ENCODE measurements at places on chromosomes 6 and 20.

DNA sequence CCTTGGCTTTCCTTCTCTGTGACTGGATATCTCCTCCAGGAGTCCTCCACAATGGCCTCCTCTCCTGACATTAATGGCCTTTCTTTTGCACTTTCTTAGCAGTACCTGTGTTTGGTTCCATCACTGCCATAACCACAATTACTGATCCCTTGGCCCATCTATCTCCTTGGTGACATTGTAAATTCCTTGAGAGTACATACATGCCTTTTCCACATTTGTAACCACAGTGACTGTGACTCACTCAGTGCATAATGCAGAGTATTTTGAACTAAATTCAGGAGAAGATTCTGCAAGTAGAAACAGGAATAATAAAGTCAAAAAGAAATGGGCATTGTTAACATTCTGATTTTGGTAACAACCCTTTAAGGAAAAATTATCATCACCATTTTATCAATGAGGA, 197.2 kb upstream of the SOX4 start:
- DNase-seq: no peak

DNA sequence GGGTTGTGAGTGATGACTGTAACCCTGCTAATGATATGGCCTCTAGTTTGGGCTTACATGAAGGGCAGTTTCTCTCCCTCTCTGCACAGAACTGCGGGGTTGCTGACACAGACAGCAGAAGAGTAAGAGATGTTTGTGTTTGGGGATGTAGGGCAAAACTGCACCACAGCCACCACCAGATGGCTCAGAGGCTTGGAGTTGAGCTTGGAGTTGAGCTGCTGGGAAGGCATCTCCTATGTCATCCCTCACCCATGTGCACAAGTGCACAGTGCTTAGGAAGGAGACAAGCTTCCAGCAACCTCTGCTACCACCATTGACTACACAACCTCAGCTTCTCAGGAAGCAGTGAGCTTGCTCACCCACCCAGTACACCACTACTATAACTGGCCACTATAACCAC, 303.9 kb upstream of the DEFB112 start:
- DNase-seq: no peak

GRCh38 chr6:137722749-137723272, 144.2 kb upstream of the TNFAIP3 start:
- DNase-seq: no peak

- DNase-seq: no peak
Measured at GRCh38 chr6:164825386-164825785, 484.0 kb downstream of the C6orf118 start.

GRCh38 chr6:30886897-30887255, 2.6 kb downstream of the DDR1 start:
- no peak for DNase-seq

DNA sequence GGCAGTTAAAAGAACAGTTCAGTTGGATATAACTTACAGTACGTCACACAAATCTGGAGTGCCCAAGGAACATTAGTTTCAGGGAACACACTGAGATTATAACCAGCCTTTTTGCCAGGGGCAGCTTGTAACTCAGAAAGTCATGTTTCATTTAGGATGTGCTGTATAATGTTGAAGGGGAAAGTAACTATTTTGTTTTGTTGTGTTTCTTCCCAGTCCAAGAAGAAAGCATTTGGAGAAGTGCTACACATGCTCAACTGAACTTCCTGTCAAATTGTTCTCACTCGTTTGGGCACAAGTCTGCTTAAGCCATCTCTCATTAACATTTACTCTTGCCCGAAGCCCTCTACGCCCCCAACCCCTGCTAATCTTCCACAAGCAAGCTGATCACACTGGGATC, 157.9 kb downstream of the BTBD9 start:
- DNase-seq: no peak

DNA sequence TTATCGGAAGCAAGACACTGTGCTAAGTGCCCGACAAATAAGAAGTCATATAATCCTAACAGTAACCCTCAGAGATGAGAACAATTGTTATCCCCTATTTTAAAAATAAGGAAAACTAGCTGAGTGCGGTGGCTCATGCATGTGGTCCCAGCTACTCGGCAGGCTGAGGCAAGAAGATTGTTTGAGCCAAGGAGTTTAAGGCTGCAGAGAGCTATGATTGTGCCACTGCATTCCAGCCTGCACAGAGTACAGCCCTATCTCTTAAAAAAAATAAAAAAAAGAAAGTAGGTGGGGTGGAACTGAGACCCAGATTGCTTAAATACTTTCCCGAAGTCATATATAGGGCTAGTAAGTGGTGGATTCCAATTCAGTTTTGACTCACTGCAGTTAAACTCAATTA, 84.7 kb downstream of the UST start:
- DNase-seq: no peak

GRCh38 chr20:5918856-5919625, 31.3 kb downstream of the TRMT6 start:
- DNase-seq: no peak

DNA sequence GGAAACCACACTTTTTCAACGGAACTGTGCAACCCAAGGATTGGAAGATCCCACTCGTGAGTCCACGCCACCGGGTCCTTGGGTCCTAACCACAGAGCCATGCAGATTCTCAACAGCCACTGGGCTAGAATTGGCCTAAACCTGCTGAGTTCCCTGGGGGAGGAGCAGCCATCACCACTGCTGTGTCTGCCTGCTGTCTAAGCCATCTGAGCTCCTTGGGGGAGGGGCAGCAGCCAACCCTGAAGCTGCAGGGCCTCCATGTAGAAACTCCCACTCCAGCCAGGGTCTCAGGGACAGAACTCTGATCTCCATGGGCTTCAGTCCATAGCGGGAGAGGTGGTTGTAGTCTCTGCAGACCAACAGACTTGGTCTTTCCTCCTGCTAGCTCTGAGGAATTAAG, 154.6 kb upstream of the VGLL2 start:
- no peak for DNase-seq

- DNase-seq: no peak
Measured at GRCh38 chr6:82080767-82081166, 166.8 kb downstream of the IBTK start.

DNA sequence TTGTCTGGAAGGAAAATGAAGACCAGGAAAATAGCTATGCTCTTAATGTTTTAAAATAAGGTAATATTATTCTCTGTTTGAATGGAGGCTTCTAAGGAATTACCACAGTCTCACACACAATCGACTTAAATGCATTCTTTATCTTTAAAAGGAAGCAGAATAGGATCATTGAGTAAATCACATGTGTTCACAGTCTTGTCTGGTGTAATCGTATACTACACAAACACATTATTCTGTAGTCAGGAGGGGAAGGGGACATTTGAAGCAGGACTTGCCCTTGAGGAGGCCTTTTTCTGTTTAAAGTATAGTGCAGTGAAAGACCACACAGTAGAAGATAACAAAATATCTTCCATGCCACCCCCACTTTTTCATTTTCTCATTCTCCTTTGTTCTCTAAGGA, 20.6 kb upstream of the REV3L start:
- no peak for DNase-seq

GRCh38 chr6:118893064-118893806, 717 bp upstream of the ASF1A start:
- DNase-seq: no peak

- no peak for DNase-seq
Measured at GRCh38 chr6:69795469-69796072, 1.2 kb downstream of the LMBRD1 start.

DNA sequence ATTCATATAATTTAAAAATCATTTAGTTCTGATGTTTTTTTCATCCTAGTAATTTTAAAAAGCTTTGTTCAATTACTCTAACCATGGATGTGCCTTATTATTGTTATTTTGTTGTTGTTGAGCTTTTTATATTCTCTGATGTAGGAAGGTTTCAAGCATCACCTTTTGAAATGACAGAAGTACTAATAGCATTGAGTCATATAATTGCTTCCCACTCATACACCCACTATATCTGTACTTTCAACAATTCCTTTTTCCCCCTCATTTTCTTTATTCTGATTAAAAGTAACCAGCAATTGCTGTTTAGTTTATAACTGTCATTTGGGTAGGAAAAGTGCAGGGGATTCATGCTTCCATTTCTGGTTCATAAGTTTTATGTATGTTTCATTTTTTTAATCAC, 38.6 kb downstream of the DNAH8 start:
- no peak for DNase-seq

GRCh38 chr6:39053016-39053624, 4.5 kb downstream of the GLP1R start:
- no peak for DNase-seq

GRCh38 chr20:53865901-53866793, 204.2 kb downstream of the BCAS1 start:
- DNase-seq: no peak

DNA sequence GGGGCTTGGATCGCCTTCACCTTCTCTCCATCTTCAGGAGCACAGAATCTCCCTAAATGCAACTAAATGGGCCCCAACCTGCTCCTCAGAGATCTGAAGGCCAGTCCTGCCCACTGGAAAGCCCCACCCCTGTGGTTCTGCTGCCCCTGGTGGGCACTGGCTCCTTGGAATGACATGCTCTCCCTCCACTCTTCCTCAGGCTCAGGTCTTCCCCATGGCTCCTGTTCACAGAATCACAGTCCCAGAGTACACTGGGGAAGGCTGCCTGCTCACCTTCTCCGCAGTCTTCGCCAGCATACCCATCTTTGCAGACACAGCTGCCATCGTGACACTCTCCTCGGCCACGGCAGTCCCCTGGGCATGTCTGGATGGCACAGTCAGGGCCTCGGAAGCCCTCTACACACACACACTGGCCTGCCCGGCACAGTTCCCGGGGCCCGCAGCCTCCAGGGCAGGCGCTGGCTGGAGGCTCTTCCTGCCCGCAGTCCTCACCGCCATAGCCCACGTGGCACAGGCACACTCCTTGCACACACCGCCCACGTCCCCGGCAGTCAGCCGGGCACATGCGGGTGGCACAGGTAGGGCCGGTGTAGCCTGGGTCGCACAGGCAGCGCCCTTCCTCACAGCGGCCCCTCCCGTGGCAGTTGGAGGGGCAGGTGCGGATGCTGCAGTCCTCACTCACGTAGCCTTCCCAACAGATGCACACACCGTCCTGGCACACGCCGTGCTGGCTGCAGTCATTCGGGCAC, 13.6 kb downstream of the TNXB start:
- no peak for DNase-seq

GRCh38 chr6:100023798-100024197, 29.8 kb upstream of the MCHR2 start:
- DNase-seq: no peak

- no peak for DNase-seq
Measured at GRCh38 chr6:138885156-138885819, 89.4 kb downstream of the ECT2L start.

GRCh38 chr20:24633026-24633425, 163.6 kb downstream of the SYNDIG1 start:
- DNase-seq: no peak

- DNase-seq: no peak
Measured at GRCh38 chr6:106103728-106104109, 17.6 kb downstream of the PRDM1 start.

DNA sequence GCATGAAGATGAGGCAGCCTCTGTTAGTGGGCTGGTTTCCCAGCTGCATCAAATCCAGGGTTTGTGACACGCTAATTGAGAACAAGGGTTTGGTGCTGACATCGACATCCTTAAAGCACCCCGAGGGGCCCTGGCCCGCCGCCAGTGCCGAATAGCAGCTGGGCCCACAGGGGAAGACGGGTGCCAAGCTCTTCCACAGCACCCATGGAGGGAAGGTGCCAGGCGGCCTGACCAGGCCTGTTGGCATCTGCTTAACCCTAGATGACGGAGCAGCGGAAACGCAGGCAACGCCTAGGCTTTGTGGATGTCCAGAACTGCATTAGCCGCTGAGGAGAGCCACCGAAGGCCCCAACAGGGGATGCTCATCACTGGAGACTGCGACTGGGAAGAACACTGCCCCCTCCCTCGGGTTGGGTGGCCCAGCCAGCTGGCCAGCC, 16.0 kb downstream of the UQCC2 start:
- DNase-seq: no peak

GRCh38 chr6:135121434-135121833, 59.7 kb upstream of the MYB start:
- no peak for DNase-seq

DNA sequence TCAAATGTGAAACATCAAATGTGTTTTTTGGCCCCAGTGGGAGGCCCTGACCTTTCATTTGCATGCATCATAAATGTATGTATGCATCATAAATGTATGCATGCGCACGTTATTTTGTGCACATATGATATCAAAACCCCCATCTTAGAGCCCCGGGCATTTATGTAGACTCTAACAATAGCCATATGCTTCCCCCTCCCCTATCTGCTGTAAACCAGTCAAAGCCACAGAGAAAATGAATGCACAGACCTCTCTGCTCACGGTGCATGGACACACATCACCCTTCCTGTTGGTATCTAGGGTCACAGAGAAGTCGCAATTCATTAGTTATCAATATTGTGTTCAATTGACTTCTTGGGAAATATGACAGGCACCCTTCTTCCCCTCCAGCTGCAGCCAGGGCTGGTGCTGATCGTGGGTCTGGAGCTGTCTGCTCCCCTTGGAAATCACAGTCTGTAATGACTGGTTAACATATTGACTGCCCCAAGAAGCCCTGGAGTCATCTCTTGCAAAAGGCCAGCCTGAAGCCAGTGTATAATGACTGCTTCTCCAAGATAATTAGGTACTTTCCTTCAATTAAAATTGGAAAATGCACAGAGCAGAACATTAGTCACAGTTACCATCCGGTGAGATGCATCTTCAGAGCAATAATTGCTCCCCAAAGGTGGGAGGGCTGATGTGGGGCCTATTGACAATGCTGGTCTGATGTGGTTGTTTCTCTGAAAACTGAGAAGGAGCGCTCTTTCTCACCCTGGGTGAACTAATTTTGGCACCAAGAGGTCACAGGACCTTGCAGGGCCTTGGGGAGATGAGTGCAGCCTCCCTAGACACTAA, 532.2 kb downstream of the CDH26 start:
- DNase-seq: no peak
